CD8-positive, alpha-beta memory T cell (primary cell): ENCODE measurements at places on chromosomes 13 and 19.

DNA sequence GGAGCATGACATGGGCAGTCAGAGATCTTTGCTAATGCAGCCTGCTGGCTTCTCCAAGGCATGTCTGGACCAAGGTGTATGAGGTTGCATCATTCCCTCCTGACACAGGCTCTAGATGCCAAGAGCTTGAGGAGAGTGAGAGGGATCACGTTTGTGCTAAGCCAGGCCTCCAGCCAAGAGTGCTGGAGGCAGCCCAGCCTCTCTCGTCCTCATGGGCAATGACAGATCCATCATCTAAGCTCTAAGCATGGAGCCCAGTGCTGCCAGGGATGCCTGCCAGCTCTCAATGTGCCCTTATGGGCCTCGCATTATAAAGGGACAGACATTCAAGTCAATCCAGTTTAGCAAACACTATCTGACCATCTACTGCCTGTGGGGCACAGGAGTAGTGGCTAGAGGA is 136.3 kb upstream of the VSTM2B start:
- no peak for DNase-seq

DNA sequence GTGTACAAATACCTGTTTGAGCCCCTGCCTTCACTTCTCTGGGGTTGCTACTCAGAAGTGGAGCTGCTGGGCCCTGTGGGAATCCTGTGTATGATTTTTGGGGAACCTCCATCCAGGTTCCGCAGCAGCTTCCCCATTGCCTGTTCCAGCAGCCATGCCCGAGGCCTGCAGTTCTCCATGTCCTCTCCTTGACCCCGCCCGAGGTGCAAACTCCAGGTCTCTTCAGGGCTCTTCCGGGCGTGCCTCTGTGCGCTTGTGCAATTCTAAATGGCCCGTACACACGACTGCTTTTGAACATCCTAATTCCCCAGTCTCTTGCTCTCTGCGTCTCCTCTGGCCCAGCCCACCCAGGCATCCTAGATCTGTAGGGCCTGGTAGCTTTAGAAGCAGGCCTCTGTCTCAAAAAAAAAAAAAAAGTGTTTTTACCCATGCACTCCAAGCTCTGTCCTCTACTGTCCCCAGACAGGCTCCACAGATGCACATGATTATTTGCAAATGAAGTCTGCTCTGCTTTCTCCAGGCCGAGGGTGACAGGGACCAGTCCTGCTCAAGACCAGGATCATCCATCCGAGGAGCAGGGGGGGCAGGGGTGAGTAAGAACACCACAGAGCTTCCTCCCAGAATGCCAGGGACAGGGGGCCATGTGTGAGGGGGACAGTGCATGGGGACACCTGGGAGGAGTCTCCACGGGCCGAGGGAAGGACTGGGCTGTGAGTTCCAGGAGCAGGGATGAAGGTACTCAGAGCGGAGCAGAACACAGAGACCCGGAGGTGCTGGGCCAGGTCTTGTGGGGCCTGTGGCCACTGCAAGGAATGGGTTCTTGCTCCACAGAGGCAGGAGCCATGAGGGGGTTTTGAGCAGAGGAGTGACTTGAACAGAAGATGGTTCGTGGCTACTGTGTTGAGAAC is 51.7 kb downstream of the SLC7A9 start:
- no peak for DNase-seq

- DNase-seq, result no peak
Observed at GRCh38 chr19:44643605-44644401, at the start of gene PVR. Gene PVR, plus strand, starts transcription at chr19:44643910. Its CDS starts 187 bp downstream, at chr19:44644097.

DNA sequence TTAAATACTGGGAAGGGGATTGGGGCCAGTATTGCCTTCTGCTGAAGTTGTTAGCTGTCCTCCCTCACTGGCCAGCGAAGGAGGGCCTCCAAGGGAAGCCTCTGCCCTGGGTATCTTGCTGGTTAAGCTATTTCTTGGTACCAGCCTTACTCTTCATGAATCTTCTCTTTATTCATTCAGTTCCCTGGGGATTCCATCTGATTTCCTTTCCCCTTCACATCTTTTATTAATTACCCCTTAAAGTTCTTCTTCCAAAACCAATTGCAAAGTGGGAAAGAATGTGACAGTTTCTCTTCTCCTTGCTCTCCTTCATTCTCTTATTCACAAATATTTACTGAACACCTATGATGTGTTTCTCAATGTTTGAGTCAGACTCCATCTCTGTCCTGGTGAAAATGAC is 36.7 kb upstream of the STK24 start:
- no peak for DNase-seq

DNA sequence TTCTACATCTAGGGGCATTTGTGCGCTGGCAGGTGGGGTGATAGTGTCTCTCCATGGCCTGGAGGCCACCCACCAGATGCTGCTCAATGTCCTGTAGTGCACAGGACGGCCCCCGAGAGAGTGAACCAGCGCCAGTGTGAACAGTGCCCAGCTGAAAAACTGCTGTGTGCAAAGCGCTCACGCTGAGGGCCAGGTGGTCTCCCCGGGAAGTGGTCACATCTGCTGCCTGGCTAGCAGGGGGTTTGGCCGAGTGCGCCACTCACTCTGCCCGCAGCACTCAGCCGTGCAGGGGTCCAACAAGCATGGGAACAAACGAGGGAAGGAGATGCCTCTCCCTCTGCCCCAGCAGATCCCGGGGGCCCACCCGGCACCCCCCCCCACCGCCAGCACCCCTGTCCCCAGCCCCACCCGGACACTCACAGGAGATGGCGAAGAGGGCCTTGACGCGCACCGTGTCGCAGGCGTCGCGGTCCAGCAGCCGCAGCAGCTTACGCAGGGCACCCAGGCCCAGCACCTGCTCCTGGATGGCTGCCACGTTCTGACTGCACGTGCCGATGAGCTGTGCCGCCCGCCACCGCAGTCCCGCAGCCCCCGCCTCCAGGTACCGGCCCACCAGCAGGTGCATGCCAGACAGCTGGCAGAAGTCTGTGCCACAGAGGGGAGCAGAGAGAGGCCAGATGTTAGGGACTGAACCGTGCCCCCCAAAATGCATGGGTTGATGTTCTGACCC is 5.8 kb downstream of the HSPBP1 start:
- DNase-seq, result no peak

- no peak for DNase-seq
Observed at GRCh38 chr19:763869-764268, 13.0 kb downstream of the MISP start.

GRCh38 chr13:18951412-18951811 is 230.2 kb downstream of the TUBA3C start:
- DNase-seq, result no peak

GRCh38 chr13:106533943-106534638 is 1.4 kb downstream of the EFNB2 start:
- peak; percentile 3 for DNase-seq

DNA sequence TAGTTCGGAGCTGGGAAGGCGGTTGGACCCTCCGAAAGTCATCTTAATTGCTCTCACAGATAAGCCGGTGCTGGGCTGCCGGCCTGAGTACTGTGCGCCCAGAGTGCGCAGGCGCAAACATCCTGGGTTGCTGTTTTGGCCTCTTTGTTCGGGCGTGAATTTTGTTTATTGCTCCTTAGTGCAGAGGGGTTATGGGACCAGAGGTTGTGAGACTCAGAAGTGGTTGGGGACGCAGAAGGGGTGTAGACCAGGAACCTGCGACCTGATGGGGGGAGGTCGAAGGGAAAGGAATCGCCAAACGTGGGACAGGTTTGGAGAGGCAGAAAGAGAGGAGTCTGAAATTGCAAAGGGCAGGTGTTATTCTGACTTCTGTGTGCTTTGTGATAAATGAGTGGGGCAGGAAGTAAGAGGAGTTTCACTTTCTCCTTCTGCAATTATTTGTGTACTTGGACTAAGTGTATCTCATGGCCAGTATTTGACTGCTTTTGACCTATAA is 607 bp upstream of the ZNF566 start:
- peak; percentile 81 for DNase-seq

DNA sequence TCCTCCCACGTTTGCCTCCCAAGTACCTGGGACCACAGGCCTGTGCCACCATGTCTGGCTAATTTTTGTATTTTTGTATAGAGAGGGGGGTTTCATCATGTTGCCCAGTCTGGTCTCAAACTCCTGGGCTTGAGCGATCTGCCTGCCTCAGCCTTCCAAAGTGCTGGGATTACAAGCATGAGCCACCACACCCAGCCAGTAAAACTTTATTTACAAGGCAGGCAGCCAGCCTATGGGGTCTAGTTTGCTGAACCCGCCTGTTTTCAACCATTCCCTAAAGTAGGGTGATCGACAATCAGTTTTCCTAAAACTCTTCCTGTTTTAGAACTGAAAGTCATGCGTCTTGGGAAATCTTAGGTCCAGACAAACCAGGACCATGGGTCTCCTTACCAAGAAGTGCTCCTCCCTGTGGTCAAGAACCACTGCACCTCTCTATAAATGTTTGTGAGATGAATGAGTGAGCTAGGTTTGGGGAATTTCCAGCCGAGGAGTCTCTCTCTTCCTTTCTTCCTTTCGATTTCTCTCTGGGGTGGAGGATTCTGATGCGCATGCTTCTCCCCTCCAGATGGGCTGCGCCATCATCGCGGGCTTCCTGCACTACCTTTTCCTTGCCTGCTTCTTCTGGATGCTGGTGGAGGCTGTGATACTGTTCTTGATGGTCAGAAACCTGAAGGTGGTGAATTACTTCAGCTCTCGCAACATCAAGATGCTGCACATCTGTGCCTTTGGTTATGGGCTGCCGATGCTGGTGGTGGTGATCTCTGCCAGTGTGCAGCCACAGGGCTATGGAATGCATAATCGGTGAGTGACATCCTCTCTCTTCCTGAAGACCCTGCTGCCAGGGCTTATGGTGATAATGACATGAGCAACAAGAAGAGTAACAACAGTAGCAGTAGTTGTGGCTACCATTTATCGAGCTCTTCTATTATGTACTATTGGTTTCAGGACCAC is 38.7 kb downstream of the ADGRE1 start:
- no peak for DNase-seq

GRCh38 chr19:18063463-18063862 is 23.3 kb downstream of the IL12RB1 start:
- DNase-seq, result no peak
